ENCODE measurements at places on chromosomes 2 and 18.

- DNase-seq, result no peak
Observed at GRCh38 chr2:7022492-7023385, 105.5 kb downstream of the RNF144A start.

GRCh38 chr18:67893916-67894315, 377.4 kb upstream of the DSEL start:
- no peak for DNase-seq

DNA sequence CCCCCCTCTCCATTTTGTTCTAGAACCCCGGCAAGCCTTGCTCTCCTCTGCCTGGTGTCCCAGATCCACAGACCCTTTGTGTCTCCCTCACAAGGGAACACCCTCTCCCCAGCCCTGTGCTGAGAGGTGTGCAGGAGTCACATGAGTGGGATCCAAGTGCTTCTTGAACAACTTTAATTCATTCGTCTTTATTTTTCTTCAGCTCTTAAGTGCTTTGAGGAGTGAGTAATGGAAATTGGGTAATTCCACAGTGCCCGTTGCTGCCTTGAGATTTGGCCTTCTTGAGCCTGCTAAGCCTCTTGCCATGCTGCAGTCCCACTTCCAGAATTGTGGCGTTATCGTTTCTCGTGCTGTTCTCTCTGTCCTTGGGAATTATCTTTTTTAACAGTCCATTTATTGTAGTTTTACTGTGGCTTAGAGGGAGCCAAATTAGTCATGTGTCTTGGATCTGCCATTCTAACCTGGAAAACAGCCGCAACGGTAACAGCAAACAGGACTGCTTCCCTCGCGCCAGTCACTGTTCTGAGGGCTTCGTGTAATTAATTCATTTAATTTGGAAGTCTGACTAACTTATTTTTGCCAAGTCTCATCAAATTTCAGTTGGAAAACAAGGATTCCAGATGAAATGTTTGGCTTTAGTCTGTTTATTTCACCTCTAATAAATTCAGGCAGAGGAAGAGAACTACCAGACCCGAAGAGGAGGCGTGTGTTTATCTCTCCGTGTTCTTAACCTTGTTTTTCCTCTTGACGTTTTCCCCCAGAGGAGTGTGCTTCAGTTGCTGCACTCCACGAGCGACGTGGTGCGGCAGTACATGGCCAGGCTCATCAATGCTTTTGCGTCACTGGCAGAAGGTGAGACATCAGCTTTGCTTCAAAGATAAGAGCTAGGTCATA, 72.0 kb downstream of the ARMC9 start:
- no peak for DNase-seq

DNA sequence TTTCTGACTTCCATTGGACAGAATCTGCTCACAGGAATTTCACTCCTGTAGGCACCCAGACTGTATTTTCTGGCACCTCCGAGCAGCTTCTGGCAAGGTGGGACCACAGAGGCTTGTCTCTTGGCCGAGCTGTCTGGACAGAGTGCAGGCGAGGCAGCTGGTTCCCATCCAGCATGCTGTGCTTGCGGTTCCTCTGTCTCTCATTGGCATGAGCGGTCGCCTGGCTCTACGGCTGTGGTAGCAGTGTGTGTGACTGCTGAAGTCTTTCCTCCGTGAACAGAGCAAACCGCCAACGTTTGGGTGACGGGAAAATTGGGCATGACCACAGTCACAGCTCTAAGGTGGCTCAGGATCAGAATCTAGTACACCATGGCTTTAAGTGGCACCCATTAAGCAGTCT, 411.7 kb upstream of the NETO1 start:
- DNase-seq, result no peak

- no peak for DNase-seq
Observed at GRCh38 chr2:26475037-26475436, 2.9 kb downstream of the OTOF start.

DNA sequence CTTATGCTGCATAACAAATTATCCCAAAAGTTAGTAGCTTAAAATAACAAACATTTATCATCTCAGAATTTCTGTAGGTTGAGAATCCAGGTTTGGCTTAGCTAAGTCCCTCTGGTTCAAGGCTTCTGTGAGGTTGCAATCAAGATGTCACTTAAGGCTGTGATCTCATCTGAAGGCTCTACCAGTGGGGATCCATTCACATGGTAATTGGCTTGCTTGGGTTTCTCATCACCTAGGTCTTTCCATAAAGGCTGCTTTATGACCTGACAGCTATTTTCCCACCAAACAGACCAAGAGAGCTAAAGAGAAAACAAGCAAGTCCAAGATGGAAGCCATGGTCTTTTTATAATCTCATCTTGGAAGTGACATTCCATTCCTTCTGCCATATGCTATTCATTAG, 137.3 kb downstream of the DTNA start:
- no peak for DNase-seq

DNA sequence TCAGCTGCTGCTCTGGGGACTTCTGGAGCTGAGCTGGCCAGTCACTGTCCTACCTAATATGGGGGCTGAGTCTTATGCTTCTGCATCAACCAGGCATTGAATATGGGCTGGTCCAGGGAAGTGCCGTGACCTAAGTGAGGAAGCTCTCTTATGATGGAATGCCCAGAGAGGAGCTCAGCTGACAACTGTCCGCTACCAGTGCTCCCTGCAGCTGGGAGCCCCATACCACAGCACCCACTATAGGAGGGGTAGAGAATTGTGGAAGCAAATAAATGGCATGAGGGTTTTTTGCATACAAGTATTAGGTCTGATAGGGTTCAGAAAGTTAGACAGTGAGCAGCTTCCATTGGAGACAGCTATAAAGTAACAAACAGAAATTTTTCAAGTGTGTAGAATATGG, 4.5 kb downstream of the TIMM21 start:
- DNase-seq, result no peak

- DNase-seq, result no peak
Observed at GRCh38 chr2:154589514-154589913, 109.0 kb upstream of the KCNJ3 start.

DNA sequence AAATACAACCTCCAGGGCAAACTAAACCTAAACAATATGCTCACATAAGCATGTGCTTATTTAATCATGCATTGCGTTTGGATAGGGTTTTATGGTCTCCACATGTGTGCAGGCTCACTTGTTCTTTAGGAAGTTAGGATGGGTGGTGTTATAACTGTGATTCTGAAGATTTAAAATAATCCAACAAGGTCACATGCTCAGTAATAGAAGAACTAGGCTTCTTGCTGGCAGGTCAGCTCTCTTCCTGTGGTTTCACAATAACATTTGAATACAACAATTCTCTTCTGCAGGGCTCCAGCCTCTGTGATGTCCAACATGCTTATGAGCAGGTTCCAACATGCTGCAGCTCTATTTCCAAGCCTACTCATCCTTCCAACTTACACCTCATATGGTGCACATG, 84.0 kb downstream of the MYL12B start:
- no peak for DNase-seq

- no peak for DNase-seq
Observed at GRCh38 chr2:158994920-158995676, 26.7 kb downstream of the TANC1 start.

- DNase-seq, result no peak
Observed at GRCh38 chr2:217834744-217835513, 167.9 kb downstream of the TNS1 start.

DNA sequence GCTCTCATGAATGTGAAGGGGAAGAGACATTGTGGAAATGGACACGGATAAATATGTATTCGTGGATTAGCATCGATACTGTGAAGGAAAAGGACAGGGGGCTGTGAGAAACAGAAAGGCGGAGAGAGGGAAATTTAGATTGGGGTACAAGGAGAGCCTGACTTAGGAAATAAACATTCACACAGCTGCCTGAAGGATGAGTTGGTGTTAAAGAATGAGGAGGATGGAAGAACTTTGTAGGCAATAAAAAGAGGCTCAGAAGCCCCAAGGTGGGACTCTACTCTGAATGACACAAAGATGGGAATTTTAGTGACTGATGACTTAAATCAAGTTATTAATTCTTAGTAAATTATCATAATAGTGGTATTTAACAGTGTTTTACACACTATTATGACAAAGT, 10.1 kb downstream of the MYO1B start:
- no peak for DNase-seq

GRCh38 chr2:106990297-106990696, 104.3 kb upstream of the ST6GAL2 start:
- no peak for DNase-seq

- no peak for DNase-seq
Observed at GRCh38 chr2:46876741-46877384, 38.7 kb downstream of the MCFD2 start.

DNA sequence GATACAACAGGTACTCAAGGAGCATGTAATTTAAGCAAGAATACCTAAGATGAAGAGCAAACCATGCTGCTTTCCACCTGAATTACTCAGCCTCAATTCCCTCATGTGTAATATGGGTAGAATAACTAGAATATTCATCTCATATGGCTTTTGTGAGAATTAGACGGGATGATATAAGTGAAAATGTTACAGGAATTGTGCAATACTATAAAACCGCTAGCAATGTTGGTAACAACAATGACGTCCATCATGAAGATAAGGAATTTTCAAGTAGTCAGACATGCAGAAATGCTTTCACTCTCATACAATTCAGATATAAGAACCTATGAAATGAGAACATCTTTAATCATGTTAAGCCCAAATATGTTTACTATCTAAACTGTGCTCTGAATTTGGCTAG, 2106.6 kb upstream of the CELF4 start:
- DNase-seq, result no peak

DNA sequence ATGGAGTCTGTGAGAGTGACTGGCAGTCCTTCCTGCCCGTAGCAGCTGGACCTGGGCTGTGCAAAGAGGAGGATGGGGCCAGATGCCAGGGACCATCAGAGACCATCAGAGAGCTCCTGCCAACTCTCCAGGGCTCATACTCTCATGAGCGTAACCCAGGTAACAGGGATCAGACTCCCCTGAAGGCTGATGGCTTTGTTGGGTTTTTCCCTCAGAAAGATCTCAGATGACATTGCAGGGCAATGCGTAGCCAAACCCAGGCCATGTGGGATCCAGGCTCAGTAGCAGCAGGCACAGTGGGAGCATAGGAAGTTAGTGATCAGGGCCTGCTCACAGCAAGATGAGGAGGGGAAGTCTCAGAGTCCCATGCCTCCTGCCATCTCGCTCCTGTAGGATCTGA, 218.0 kb downstream of the LOXHD1 start:
- DNase-seq, result no peak

DNA sequence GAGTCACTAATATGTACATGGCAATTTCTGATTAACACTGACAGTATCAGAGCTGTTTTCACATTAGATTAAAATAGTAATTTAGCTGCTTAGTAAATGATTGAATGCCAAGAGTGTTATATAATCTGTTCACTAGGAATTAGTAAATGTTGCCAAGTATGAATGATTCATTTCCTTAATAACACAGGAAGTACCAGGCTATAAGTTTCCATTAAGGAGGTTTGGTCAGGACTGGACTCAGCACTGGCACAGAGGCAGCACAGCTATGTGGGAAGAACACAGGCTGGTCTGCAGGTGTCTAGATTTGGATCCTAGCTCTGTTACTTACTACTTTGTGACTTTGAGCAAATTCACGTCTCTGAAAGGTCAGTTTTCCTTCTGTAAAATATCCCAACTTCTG, 97.2 kb downstream of the TDRD15 start:
- DNase-seq, result peak; percentile 15

DNA sequence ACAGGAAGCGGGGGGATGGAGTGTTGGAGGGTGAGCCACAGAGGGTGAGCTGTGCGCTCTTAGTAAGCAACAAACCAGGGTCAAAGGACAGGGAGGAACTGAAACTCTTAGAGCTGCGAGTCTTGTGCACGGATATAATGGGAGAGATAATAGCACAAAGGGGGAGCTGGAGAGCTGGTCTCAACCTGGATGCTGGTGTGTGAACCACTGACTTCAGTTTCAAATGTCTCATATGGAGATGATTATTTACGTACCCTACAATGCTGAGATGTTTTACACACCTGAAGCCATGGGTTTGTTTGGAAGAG, 35.9 kb downstream of the PTGR3 start:
- DNase-seq, result no peak

DNA sequence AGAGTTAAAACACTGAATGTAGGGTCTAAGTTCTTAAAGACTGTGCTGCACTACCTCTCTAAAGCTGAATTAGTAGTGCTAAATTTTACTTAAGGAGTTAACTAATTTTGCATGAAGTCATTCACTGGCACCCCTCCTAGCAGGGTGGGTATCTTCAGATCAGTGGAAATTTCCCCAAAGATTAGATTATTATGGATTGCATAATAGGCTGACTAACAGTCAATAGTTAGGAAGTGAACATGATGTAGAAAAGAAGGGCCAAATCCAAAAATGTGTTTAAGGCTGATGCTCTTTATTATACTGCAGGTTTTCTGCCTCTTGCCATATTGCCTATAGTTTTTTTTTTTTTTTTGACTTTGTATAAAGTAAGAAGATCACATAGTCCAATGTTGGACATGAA, 5.2 kb downstream of the ZNF638 start:
- DNase-seq, result no peak

GRCh38 chr2:7502336-7502735, 585.1 kb downstream of the RNF144A start:
- DNase-seq, result no peak

DNA sequence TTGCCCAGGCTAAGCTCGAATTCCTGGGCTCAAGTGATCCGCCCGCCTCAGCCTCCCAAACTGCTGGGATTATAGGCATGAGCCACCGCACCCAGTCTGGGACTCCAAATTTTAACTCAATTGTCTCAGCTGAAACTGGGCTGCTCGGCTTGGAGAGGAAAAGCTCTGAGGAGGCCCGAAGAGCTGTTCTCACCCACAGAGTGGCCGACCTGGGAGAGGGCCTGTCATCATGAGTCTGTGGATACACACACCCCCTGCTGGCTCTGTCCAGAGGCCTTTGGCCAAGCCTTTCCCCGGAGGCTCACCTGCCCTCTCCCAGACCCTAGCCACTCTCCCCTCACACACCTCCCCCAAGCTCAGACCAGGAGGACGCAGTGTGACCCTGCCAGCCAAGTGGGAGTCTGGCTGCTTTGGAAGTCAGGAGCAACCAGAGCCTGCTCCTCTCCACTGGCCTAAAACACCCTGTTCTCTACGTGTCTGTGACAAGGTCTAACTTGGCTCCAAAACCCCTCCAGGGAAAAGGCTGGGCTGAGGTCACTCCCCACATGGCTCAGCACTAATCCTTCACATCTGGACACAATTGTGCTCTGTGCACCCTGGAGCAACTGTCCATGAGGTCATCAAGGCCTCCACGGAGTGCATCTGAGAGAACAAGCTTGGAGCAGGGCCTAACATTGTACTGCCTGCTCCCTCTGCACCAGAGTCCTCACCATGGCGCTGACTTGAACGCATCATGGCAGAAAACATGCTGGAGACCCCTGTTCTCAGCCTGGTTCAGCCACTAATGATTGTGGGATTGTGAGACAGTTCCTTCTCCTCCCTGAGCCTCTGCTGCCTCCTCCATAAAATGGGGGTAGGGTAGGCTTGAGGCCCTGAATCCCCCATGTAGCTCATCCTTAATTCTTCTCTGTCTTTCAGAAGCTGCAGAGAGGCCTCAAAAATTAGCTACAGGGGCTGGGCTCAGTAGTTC, 49.9 kb upstream of the RAB6C start:
- DNase-seq, result no peak

DNA sequence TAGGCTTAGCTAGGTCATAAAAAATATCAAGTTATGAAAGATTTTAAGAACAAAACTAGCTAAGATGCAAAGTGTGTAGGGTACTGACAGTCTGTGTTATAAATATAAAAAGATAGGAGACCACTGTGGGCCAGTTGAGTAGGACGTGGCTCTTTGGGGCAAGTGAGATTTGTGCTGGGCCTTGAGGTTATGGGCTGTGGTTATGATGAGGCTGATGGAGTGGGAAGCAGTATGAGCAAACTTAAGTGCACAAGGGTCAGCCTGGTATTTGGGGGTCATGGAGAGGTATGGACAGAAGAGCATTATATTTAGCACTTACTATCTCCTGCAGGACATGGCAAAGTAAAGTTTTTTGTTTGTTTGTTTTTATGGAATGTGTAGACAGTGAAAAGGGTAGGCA, 70.1 kb downstream of the SETBP1 start:
- DNase-seq, result no peak
